ENCODE measurements at places on chromosomes 13 and 19.

DNA sequence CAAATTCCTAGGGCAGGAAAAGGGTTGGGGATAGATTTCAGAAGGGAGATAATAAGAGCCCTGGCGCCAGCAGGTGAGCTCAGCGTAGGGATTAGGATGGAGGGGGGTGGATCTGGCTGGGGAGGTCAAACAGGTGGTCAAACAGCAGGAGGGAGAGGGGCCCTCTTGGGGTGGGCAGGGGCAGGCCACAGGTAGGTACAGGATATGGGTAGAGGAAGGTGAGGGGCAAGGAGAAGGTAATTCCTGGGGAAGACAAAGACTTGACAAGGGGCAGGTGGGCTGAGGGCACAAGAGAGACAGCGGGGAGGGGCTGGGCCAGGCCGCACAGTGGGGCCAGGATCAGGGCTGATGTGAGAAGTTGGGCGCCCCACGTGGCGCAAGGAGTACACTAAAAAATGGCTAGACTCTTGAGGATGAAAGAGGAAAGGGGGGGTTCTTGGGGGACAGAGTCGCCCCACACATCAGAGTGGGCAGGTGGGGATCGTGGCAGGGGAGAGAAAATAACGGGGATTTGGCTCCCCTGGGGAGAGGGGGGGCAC lies 713 bp downstream of the KRI1 start:
- no peak for DNase-seq

DNA sequence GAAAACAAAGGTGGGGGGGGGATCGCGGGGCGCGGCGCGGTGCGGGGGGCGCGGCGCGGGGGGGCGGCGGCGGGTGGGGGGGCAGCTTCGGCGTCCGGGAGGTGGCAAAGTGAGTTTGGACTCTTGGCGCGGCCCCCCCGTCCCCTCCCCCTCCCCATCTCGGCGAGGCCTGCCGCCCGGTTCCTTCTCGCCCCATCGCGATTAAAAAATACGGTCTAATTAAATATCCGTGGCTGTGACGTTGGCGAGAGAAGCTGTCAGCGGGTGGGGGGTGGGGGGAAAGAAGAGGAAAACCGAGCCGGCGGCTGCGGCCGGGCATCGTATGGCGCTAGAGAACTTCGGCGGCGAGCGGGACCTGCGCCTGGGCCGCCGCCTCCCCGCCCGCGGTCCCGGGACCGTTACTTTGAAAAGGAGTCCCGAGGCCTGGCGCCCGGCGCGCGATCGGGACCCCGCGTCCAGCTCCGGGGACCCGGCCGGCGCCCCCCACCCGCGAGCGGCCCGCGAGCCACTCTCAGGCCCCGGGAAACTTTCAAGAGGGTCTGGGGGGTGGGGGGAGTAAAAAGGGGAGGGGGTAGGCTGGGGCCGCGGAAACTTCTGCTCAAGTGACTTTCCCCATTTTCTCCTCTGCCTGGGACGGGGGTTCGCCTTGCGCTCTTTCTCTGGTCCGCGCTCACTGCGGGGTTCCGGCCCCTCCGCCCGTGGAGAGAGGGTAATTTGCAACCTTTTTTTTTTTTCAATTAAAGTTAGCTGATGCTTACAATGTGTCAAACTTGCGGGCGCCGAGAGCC lies 146.3 kb upstream of the ZNF536 start:
- no peak for DNase-seq

DNA sequence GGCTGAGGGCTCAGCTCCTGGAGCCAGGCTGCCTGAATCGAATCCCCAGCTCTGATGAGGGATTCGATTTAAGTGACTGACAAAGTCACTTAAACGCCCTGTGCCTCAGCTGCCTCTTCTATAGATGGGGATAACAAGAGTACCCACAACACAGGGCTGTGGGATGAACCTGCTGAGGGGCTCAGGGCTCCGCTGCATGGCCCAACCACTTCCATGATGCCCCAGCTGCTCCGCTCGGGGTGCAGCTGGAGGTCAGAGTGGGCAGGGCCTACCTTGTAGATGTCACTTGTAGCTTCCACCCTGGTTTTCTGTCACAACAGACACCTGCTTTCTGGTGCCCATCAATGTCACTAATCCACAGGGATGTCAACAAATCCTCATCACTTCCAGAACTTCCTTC lies 39.2 kb downstream of the STK24 start:
- DNase-seq, result no peak

- no peak for DNase-seq
These were observed 13.9 kb downstream of the TFDP1 start for GRCh38 chr13:113598481-113598880.

- no peak for DNase-seq
These were observed 3.2 kb upstream of the SYDE1 start for GRCh38 chr19:15104003-15104402.

GRCh38 chr13:110937511-110938285 lies 22.8 kb upstream of the ANKRD10 start:
- no peak for DNase-seq

DNA sequence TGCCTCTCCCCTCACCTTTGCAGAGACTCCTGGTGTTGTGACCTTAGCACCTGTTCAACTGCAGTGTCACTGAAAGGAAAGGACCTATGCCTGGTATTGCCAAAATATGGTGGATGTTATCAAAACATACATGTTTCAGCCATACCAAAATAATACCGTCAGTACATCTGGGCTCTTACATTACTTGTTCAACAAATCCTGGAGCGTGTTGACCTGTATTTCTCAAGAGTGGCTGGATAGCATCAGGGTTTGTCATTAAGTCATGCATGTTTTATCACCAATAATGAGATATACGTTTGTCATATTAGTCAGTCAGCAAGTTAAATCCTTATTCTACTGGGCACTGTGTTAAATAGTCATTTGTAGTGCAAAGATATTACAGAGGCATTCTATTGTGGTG lies 290.8 kb downstream of the SHISA2 start:
- no peak for DNase-seq

GRCh38 chr13:74450525-74450845 lies 316.3 kb upstream of the KLF12 start:
- no peak for DNase-seq

DNA sequence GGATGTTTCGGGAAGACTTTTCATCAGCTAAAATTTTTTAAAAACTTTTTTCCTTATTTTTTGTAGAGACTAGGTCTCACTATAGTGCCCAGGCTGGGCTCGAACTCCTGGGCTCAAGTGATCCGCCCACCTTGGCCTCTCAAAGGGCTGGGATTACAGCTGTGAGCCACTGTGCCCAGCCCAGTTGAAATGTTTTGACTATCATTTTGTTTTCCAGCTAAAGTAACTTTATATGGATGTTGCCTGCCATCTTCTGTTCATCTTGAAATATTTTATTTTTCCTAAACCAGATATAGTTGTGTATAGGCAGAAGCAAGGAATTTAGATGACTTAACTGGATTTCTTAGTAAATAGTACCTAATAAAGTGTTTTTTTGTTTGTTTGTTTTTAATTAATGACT lies 7.0 kb downstream of the CAB39L start:
- no peak for DNase-seq

GRCh38 chr13:40660141-40660664 lies 6.2 kb downstream of the FOXO1 start:
- no peak for DNase-seq

GRCh38 chr13:43475140-43475539 lies 311.6 kb downstream of the ENOX1 start:
- DNase-seq, result no peak

DNA sequence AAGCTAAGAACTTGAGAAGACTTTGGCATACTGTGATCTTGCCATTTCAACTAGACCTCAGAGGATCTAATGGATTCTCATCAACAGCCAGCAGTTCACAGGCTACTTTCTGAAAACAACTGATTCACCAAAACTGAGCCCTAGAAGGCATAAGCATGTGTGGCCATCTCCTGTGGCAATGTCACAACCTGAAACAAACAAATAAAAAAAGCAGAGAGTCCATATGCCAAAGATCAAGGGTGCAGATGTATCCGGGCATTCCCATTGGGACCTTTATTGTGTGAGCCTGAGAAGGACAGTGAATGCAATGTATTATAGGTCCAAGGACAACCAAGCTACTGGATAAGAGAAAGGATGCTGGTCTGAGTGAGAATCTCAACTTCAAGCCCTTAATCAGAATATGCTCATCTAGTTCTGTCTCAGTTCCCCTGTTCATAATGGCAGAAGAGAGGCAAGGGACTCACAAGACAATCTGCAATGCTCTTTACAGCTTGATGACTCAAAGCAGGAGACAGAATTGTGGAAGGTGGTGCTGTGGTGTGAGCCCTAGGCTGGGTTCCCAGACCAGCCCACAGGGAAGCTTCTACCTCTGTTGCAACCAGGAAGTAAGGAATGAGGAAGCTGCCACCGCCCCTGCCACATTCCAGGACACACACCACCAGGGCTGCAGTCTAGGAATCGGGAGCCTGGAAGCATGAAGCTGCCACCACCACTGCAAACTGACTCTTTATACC lies 133.7 kb downstream of the RAP2A start:
- DNase-seq, result no peak

DNA sequence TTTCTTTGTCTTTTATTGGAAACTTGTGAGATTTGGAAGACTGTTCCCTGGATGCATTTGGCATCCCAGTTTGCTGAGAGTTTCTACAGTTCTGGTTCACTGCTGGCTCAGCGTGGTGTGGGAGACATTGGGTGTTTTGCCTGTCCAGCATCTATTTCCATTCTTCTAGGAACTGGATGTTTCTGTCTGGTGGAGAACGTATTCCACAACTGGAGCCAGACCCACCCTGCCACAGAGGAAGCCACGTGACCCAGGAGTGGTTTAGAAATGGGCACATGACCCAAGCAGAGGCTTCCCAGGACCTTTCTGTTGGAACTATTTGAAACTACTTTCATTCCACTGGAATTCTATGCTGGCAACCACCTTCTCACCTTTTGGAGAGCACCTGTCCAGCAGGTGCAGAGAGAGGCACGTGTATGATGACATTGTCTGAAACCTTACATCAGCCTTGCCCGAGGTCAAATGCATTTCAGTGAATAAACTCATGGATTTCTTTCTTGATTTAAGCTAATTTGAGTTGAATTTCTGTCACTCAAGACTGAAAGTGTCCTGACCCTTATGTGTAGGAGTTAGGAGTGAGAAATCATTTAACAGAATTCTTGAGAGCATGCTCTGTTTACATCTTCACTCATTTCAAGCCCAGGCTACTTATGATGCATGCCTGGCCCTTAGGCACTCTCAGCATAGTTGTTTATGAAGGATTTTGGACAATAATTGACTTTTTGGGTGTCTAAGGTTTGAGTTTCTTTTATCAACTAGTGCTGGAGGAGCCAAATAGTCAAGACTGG lies 121.8 kb downstream of the AKAP11 start:
- DNase-seq, result no peak

- DNase-seq, result no peak
These were observed 314.4 kb upstream of the NBEA start for GRCh38 chr13:34627509-34628208.

DNA sequence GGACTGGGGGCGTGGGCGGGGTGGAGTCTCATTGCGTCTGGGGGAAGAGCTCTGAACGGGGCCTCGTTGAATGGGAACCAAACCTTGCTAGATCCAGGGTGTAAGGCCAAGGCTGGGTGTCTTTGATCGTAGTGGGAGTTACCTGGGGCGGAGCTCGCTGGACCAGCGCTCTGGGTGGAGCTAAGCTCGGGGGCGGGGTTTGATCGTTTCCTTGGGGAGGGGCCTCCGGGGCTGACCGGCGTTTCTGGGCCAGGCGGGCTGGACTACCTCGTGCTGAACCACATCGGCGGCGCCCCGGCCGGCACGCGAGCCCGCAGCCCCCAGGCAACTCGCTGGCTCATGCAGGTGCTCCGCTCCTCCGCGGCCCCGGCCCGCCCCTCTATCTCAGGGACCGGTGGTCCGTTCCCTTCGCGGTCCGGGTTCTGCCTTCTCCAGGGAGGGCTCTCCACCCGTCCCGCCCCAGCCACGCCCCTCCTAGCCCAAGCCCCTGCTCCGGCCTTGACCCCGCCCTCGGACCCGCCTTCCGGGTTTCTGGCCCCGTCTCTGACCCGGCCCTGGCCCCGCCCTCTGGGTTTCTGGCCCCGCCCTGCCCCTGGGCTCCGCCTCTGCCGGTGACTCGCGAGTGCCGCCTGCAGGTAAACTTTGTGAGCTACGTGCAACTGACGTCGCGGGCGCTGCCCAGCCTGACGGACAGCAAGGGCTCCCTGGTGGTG lies 3.3 kb upstream of the RPL36 start:
- peak; percentile 72 for DNase-seq

DNA sequence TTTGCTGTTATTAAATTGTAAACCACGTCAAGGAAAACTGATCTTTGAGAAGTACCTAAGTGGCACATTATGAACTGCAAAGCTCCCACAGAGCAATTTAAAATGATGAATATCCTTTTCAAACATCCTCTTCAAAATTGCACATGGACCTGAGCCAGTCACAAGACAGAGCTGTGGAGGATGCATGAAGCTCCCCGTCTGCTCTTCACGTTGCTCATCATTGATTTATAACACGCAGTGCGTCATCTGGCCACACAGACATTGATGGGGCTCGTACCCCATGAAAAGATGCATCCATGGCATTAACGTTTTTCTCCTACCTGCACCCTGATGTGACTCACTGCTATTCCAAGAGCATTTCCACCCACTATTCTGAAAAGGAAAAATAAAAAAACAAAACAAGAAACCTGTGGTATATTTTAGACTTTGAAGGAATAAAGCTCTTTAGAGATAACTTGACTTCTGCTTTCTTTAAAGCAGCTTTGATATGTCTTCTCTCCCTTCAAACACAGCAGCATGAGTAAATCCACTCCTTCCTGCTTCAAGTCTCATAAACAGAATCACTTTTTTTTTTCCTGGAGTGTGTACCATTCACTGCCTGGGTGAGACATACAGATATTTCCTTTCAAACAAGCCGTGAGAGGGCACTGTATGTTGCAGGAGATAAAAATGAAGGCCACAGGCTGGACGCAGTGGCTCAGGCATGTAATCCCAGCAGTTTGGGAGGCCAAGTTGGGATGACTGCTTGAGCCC lies 7.2 kb upstream of the SERTM1 start:
- DNase-seq, result no peak

DNA sequence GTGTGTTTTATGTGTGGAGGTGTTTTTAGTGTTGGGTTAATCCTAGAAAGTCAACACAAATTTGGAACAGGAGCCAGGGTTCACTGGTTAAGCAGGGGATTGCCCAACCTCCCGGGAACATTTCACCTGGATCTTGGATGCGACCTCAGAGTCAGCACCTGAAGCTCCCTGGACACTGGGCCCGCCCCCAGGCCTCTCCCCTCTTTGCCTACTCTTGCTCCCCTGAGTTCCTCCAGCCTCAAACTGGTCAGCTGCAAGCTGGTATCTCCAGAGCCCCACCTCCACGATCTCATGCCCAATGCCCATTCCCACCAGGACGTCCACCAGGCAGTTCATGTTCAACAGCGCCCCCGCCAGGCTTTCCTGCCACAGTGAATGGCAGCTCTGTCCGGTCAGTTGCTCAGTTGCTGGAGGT lies 9.7 kb downstream of the HSD17B14 start:
- DNase-seq, result no peak

DNA sequence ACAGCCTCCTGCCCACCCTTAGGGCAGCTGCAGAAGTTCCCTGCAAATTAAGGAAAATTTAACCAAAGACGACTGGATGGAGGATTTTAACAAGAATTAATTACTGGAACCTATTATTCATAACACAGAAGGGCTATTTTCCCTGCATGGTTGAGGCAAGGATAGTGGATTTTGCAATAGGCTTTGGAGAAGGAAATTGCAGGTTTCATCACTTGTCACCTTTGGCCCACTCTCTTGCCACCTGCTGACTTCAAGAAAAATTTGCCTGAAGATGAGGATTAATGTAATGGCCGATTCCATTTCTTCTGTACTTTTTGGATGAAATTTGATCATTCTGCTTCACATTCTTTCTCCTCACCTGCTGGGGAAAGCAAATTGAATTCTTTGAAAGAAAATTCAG lies 261.7 kb downstream of the FGF9 start:
- DNase-seq, result no peak

Measured in nucleus accumbens (tissue), 56 donors.